Osteoblast (primary cell): ENCODE measurements at places on chromosomes 3 and 15. TPM values are rescaled to one million over a fixed set of nuclear protein-coding genes. Genes with fewer than 3 reads are reported as not detected.
A peak's percentile ranks its signal among the peaks of the same experiment; 100 is the strongest.

- DNase-seq = peak; percentile 90
These were observed 41.2 kb downstream of the RGMA start for GRCh38 chr15:93047621-93048425.

- DNase-seq = no peak
These were observed at the start of gene LRTM1 for GRCh38 chr3:54928046-54928770. TSS of gene LRTM1 (minus strand) at chr3:54928059. CDS start at chr3:54927911, 148 bp downstream.

- no peak for DNase-seq
These were observed 54.8 kb downstream of the CHCHD6 start for GRCh38 chr3:126758882-126759281.

DLEC1 gene
- under 0.01 and 0.29 TPM in 2 replicates for total RNA-seq

CHRM5 gene
- under 0.01 TPM in 2 replicates for total RNA-seq
